Stimulated activated CD8-positive, alpha-beta memory T cell treated with anti-CD3 and anti-CD28 coated beads, Interleukin-4, amount 100 ng/mL, for 1 hour (primary cell): ENCODE measurements at places on chromosomes 7 and 10.

GRCh38 chr10:58237014-58237834 is 30.5 kb downstream of the IPMK start:
- DNase-seq, result no peak

GRCh38 chr7:139635526-139636302 is 112.2 kb downstream of the CLEC2L start:
- peak; percentile 39 for DNase-seq

DNA sequence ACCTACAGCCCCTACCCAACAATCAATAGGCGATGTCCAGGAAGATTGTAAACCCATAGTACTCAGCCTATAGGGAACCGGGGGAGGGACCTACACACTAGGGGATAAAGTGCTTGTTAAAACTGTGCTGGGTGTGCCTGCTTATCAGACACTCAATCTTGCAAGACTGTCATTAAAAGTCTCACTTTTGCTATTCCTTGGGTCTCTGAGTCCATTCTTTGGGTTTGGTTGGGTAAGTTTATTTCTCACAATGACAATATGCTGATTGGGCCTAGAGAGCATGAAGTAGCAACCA is 45.6 kb downstream of the PTPRE start:
- DNase-seq, result no peak

DNA sequence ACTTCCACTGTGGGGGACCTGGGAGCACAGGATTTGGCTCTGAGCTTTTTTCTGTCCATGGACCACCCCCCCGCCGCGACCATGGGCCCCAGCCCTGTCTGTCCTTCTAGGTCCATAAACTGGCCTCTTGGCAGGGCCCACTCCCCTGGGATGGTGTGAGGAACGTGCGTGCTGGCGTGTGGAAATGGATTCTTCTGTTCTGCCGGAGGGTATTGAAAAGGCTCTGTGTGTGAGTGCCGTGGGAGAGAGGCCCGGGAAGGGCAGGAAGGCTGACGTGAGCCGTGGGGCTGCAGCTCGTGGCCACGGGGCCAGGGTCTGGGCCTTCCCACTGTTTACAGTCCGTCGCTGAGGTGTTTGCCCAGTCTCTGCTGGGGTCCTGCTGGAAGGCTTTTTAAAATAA is 123.7 kb downstream of the GRK5 start:
- DNase-seq, result no peak

DNA sequence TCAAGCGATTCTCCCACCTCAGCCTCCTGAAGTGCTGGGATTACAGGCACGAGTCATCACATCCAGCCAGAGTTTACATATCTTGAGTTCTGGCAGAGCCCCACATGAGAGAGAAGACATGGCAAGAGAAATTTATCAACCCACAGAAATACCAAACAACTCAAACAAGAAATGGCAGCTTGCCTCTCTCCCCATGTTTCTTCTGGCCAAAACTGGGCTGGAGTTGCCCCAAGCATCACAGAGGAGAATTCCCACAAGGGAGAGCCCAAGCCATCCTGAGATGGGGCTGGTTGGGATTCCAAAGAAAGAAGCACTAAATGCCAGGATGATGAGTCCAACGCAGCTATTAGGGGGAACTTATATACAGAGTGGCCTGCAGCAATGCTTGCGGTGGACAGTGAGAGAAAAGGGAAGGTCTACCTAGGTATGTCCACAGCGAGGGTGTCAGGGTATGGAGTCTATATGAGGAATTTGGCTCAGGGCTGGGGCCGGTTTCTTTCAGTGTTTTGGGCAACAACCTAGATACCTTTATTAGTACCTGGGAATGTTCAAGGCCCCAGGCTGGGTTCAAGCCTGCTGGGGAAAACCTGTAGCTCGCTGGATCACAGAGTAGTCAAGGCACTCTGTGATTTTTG is 14.5 kb upstream of the PAX4 start:
- no peak for DNase-seq

DNA sequence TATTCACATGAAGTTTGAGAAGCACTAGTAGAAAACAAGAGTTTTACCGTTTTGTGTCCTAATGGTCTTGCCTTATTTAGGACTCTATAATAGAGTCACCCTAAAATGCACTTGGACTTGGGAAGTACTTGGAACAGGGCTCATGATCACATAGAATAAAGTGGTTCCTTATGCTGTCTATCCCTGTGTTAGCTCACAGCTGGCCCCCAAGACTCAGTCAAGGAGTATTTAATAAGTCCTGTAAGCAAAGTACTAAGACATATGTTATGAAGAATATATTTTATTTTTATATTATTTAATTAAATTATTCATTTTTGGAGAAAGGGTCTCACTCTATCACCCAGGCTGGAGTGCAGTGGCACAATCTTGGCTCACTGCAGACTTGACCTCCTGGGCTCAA is 54.5 kb downstream of the XRCC2 start:
- DNase-seq, result no peak

DNA sequence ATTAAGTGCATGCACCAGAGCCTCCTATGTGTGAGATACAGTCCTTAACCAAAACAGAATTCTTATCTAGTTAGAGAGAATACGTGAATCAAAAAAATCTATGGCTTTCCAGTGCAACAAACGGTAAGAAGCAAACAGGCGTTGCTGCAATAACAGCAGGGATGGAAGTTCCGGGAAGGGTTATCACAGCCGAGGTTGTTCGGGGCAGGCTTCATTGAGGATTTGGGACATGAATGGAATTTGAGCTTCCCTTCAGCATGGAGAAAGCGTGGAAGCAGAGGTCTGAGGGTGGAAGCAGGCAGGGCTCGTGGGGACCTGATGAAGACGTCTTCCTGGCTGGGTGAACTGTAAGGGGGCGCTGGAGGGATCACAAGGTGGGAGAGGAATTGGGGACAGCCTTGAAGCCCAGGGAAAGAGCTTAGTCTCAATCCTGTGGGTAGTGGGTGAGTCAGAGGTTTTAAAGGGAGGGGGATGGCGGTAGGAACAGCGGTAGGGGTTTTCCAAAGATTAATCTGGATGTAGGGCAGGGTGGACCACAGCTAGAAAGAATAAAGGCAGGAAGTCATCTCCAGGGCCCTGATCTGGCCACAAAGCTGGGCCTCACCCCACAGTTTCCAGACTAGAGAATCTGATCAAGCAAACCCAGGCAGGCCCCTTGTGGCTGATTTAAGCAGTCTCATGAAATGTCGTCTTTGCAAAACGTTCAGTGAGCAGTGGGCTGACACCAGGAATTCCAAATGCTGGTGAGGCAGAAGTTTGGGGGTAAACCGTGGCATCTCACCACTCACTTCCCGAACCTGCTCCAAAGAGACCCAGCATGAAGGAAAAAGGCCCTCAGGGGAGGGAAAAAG is 65.1 kb downstream of the CALML3 start:
- DNase-seq, result no peak

DNA sequence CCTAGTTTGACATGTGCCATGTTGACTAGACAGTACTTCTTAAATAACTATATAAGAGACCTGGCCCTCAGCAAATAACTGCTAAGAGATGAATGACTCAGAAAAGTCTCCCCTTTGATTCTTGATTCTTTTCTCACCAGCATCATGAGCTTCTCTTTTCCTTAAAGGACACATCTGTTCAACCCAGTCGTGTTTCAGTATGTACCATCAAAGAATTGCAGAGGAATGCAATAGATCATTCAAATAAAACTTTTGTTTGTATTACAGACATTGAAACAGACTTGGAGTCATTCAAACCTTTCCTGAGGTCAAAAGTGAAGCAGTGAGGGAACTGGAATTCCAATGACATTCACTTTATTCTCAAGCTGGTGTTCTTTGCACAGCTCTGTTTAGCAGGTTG is 598.3 kb upstream of the GHITM start:
- no peak for DNase-seq

GRCh38 chr7:2195400-2196246 is 37.1 kb downstream of the MAD1L1 start:
- no peak for DNase-seq

- DNase-seq, result no peak
Measured at GRCh38 chr7:41162612-41163011, 540.3 kb downstream of the INHBA start.

DNA sequence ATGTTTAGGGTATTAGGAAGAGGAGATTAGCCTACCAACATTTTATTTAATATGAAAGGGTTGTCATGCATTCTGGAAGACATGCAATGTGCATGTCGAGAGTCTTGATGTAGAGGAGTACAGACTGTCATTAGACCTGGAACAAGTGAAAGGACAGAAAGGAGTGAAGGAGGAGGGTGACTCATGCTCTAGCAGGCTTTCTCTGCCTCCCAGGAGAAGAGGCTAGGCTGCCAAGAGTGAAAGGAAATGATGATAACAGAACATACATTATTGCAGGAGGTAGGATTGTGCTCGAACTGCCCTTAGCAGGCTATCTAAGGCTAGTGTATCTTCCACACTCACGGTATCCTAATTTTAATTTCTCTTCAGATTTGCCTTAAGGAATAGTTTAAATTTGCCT is 228.8 kb downstream of the EXOC4 start:
- DNase-seq, result no peak

GRCh38 chr10:18501198-18501597 is 150.2 kb downstream of the NSUN6 start:
- no peak for DNase-seq

DNA sequence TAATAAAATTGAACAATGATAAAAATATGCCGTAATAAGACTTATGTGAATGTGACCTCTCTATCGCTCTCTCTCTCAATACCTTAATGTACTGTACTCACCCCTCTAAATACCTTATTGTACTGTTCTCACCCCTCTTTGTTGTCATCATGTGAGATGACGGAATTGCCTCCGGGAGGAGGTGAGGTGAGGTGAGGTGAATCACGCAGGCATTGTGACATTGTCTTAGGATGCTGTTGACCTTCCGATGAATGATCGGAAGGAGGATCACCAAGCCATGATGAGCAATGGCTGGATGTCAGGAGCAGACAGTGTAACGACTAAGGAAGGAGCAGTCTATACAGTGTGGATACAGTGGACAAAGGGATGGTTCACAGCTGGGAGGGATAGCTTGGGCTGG is 87.4 kb upstream of the FAM20C start:
- no peak for DNase-seq

GRCh38 chr7:74654811-74655210 is 2.7 kb upstream of the GTF2I start:
- no peak for DNase-seq

DNA sequence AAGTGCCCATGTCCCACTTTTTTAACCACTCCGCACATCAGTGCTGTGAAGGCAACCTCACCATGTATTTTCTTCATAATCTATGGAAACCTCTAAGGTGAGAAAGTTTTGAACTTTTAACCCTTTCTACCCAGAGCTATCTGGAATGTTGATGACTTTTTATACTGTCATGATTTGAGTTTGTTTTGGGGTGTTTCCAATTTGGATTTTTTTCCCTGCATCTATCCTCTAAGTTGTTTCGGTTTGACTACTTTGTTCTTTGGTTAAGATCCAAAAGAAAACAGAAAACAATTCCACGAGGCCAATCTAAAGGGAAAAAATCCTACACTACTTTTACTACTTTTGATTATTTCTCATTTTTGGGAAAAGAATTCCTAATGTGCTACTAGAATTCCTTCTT is 279.7 kb downstream of the USP6NL start:
- no peak for DNase-seq

DNA sequence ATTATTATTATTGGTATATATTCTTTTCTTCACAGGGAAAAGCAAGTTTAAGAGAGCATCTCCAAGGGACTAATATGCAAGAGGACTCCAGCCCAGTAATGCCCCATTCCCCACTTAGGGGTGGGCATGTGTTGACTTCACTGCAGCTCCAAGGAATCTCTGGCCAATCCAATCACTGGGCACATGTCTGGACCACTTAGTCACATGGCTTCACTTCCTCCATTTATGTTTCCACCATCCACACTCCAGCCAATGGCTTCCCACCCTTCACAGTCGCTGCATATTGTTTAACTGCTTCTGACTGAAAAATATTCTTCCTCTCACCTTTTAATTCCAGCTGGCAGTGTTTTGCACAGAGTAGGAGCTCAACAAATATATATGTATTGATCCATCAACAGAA is 43.6 kb downstream of the FBXL13 start:
- no peak for DNase-seq
